ENCODE measurements at places on chromosomes 11 and 22.
A peak's percentile ranks its signal among the peaks of the same experiment; 100 is the strongest.

- H3K4me1 ChIP-seq = peaks cover 5% of the 10 kb centered on the region
- no peak for DNase-seq
- peaks cover 21% of the 10 kb centered on the region for H3K36me3 ChIP-seq
- no peak overlapping the region for H3K27ac ChIP-seq
- H3K27me3 ChIP-seq = no peaks in the 10 kb centered on the region
Measured at GRCh38 chr11:71996946-71997345, 1.8 kb upstream of the IL18BP start.

DNA sequence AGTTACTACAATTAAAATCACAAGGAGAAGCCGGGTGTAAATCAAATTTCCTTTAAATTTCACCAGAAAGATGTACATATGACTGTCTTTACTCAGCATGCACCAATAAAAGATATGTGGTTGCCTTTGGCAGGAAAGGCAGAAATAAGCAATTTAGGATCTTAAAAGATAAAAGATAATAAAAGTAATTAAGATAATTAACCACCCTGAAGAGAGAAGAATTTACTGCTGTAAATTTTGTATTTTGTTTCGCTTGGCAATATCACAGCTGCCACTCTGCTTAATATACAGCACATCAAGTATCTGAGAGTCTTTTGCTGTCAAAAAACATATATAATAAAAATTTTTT is 411.9 kb downstream of the MN1 start:
- H3K4me1 ChIP-seq = no peaks in the 10 kb centered on the region
- H3K27me3 ChIP-seq = peaks cover 13% of the 10 kb centered on the region
- no peak for DNase-seq
- no peak overlapping the region for H3K4me3 ChIP-seq
- no peak overlapping the region for H3K27ac ChIP-seq

- H3K36me3 ChIP-seq = no peaks in the 10 kb centered on the region
- no peaks in the 10 kb centered on the region for H3K4me1 ChIP-seq
- H3K4me3 ChIP-seq = no peak overlapping the region
- DNase-seq = no peak
- no peaks in the 10 kb centered on the region for H3K27me3 ChIP-seq
Measured at GRCh38 chr22:48934446-48934845, 893.2 kb downstream of the BRD1 start.

GRCh38 chr11:58006940-58007339 is 16.7 kb upstream of the OR9Q1 start:
- no peak overlapping the region for H3K27ac ChIP-seq
- DNase-seq = no peak
- H3K4me3 ChIP-seq = no peak overlapping the region
- H3K36me3 ChIP-seq = no peaks in the 10 kb centered on the region

DNA sequence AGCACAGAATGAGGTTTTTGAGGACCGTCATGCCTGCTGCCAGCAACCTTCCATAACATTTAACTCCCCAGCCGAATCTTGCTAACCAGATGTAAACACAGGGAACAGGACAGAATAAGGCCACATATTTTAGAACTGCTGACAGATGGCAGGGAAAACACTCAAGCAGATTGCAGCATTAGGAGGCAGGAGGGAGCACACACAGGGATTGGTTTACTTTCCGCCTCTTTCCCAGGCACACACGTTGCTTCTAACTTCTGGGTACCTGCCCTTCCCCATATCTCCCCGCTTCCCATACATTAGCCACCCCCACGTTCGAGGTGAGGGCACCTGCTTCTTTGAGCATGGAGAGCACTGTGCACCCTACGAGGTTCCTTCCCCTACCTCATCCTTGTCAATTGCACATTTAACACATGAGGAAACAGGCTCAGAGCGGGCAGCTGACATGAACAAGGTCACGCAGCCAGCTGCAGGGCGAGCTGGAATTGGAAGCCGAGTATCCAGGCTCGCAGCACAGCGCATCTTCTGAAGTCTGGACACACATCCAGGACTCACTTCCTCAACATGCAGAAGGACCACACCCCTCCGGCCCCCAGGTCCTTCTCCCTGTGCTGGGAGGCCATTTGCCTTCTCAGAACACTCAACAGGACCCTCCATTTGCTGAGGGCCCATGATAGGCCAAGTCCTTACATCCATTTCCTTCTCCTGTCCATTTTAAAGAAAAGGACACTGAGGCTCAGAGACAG is 18.7 kb downstream of the ASPHD2 start:
- no peak overlapping the region for H3K27ac ChIP-seq
- H3K36me3 ChIP-seq = peaks cover 13% of the 10 kb centered on the region
- no peak overlapping the region for H3K4me3 ChIP-seq
- DNase-seq = no peak
- no peaks in the 10 kb centered on the region for H3K4me1 ChIP-seq

DNA sequence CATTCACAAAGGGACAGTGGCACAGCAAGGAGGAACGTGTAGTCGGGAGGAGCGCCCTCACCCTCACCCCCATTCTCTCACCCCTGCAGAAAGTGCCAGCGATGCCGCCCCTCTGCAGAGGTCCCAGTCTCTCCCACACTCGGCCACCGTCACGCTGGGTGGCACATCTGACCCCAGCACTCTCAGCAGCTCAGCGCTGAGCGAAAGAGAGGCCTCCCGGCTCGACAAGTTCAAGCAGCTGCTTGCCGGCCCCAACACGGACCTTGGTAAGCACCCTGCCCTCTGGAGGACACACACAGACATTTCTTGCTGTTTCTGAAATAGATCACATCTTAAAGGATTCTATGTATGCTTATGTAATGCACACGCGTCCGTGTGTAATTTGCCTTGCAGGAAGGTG is 34.9 kb downstream of the TBC1D22A start:
- H3K4me1 ChIP-seq = no peaks in the 10 kb centered on the region
- H3K27ac ChIP-seq = no peak overlapping the region
- H3K27me3 ChIP-seq = no peaks in the 10 kb centered on the region
- DNase-seq = no peak
- no peak overlapping the region for H3K4me3 ChIP-seq

- H3K4me3 ChIP-seq = no peak overlapping the region
- no peaks in the 10 kb centered on the region for H3K36me3 ChIP-seq
- peaks cover 28% of the 10 kb centered on the region for H3K27me3 ChIP-seq
- H3K27ac ChIP-seq = no peak overlapping the region
Measured at GRCh38 chr11:126547161-126547560, 191.7 kb downstream of the ST3GAL4 start.

DNA sequence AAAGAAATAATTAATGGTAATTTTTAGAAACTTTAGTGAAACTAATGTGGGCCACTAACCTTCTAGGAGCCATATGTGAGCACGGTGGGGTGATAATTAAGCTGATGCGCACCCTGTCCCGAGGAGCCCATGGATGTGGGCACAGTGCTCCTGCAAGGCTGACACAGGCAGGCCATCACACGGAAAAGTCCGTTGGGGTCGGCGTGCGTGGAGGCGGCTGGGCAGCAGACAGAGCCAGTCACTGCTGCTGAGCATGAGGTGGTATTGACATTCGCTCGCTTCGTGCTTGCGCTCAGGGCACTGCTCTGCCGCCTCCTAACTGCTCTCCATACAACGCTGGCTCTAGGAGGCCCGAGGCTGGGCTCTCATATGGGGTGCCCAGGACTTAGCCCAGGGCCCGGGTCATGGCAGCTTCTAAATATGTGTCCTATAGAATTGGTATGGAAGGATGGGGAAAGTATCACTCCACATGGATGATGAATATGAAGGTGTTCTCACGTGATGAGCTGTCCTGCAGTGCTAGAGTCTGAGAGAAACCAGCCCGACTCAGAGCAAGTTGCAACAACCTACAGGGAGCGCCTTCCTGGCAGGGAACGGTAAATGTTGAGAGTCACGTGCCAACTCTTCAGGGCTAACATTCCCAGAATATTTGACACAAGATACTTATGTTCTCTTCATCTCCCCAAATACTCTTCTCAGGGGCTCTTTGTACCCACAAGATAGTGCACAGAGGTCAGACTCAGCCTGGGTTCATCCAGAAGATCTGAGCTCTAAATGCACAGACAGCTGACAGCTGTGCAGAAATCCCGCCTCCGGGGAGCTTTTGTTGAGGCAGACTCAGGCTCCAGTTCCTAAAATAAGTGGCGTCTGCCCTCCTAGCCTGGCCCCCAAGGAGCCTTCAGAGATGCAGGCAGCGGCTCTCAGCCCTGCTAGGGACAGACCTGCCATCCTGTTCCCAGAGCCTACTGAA is 50.6 kb upstream of the ARFGAP3 start:
- peaks cover 12% of the 10 kb centered on the region for H3K36me3 ChIP-seq
- no peak overlapping the region for H3K27ac ChIP-seq
- H3K27me3 ChIP-seq = no peaks in the 10 kb centered on the region
- no peaks in the 10 kb centered on the region for H3K4me1 ChIP-seq
- no peak overlapping the region for H3K4me3 ChIP-seq

DNA sequence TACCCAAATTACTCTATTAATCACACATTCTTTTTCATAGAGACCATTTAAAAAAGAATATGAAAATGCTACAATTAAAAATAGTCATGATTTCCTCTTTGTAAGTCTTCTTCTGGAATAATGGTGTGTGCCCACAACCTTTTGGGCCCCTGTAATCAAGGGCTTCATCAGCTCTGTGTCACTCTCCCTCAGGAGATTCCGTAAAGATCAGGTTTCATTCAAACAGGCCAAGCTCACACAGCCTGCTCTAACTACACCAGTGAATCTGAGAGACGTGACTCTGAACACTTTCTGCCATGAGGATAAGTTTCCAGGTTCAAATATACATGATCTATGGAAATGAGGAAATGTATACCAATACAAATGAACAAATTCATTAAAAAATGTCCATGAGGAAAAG is 9.5 kb downstream of the DRICH1 start:
- H3K27me3 ChIP-seq = no peaks in the 10 kb centered on the region
- H3K27ac ChIP-seq = no peak overlapping the region
- DNase-seq = no peak
- H3K4me1 ChIP-seq = no peaks in the 10 kb centered on the region

DNA sequence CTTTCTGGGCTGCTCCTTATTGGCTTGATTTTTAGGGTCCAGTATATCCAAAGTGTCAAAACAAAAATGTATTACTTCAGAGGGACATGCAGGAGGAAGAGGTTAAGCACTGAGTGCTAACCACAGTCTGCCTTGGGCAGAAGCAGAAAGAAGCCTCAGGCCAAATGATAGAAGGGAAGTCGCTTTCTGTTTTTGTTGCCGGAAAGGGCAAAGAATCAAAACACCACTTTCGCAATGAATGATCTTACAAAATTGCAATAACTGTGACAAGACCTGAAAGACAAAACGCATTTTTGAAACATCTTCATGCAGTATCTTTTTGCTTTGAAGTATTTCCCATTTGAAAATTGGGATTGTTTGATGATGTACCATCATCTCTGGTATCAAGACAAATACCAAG is 70.1 kb upstream of the PICALM start:
- no peaks in the 10 kb centered on the region for H3K36me3 ChIP-seq
- H3K27me3 ChIP-seq = no peaks in the 10 kb centered on the region
- H3K4me3 ChIP-seq = no peak overlapping the region
- peak overlapping the region; percentile 59 for H3K27ac ChIP-seq
- H3K4me1 ChIP-seq = peaks cover 34% of the 10 kb centered on the region

DNA sequence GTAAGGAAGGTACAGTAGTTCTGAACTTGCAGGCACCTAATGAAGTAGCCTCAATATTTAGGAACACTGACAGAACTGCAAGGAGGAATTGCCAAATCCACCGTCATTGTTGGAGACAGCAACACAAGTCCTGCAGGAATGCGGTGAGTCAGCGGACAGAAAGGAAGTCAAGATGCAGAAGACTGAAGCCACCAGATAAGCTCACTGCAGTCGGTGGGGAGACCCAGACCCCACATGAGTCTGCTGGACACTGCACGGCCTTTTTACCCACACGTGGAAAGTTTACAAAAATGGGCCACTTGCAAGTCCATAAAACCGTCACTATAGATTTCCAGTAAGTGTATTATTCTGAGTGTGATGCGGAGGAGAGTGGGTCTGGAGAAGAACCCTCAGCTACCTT is 1471.6 kb downstream of the TBC1D22A start:
- no peak overlapping the region for H3K27ac ChIP-seq
- H3K4me1 ChIP-seq = no peaks in the 10 kb centered on the region
- DNase-seq = no peak
- H3K27me3 ChIP-seq = peaks cover 10% of the 10 kb centered on the region
- no peak overlapping the region for H3K4me3 ChIP-seq

GRCh38 chr11:121310908-121311307 is 18.3 kb downstream of the SC5D start:
- H3K36me3 ChIP-seq = peaks cover 3% of the 10 kb centered on the region
- DNase-seq = no peak
- H3K27me3 ChIP-seq = no peaks in the 10 kb centered on the region
- no peak overlapping the region for H3K4me3 ChIP-seq

DNA sequence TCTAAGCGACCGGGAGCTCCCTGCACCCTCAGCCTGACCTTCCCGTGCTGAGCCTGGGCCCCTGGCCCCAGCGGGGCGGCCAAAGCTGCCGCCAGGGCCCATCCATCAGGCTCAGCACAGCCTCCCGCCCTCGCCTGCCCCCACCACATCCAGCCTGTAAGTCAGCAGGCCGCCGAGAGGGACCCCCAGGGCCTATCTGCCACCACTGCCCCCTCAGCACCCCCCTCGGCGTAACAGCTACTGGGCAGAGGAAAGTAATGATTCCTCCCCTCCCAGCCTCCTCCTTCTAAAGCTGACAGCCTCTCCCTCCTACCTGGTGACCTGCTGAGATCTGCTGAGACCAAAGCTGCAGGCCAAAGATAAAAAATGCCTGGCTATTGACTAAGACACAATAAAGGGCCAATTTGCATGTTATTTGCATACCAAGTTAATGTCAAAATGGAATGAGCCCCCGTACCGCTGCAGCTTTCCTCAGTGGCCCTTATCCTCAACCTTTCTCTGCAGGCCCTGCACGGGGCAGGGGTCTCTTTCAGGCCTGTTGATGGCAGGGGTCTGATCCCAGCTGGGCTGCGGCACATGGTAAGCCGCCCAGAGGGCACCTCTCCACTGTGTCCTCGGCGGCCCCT is 51.6 kb downstream of the RPUSD4 start:
- no peak overlapping the region for H3K27ac ChIP-seq
- no peaks in the 10 kb centered on the region for H3K27me3 ChIP-seq
- H3K4me3 ChIP-seq = no peak overlapping the region

DNA sequence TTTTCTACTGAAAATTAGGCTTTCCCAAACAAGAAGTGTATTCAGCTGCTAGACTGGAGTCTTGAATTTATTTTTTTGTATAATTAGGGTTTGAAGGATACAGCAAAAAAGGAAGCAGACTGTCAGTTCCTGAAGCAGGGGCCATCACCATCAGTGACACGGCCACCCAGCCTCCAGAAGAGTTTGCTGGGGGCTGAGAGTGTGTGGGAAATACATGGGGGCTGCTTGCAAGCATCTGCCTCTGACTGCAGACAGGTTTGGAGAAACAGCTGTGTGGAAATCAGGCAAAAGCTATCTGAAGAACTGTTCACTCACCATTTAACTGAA is 23.0 kb downstream of the FZD4 start:
- no peaks in the 10 kb centered on the region for H3K27me3 ChIP-seq
- H3K27ac ChIP-seq = no peak overlapping the region
- H3K36me3 ChIP-seq = no peaks in the 10 kb centered on the region
- no peaks in the 10 kb centered on the region for H3K4me1 ChIP-seq
- H3K4me3 ChIP-seq = no peak overlapping the region

- no peak overlapping the region for H3K4me3 ChIP-seq
- H3K27me3 ChIP-seq = no peaks in the 10 kb centered on the region
- H3K36me3 ChIP-seq = no peaks in the 10 kb centered on the region
- H3K4me1 ChIP-seq = peaks cover 30% of the 10 kb centered on the region
- H3K27ac ChIP-seq = no peak overlapping the region
Measured at GRCh38 chr11:116984186-116984585, 114.0 kb downstream of the SIK3 start.

- H3K4me1 ChIP-seq = no peaks in the 10 kb centered on the region
- no peaks in the 10 kb centered on the region for H3K36me3 ChIP-seq
- peaks cover under 1% of the 10 kb centered on the region for H3K27me3 ChIP-seq
- H3K4me3 ChIP-seq = no peak overlapping the region
Measured at GRCh38 chr11:118984825-118985224, 13.1 kb upstream of the CENATAC start.

- no peak overlapping the region for H3K4me3 ChIP-seq
- H3K27ac ChIP-seq = no peak overlapping the region
- H3K4me1 ChIP-seq = no peaks in the 10 kb centered on the region
- H3K36me3 ChIP-seq = no peaks in the 10 kb centered on the region
Measured at GRCh38 chr11:116686866-116687265, 85.9 kb downstream of the BUD13 start.
